AG04450 (cell line): ENCODE measurements at places on chromosomes 6 and 20. TPM values are rescaled to one million over a fixed set of nuclear protein-coding genes. Genes with fewer than 3 reads are reported as not detected.

Gene TMEM30A
- polyA plus RNA-seq: 65.6 and 75.0 TPM in 2 replicates

GRCh38 chr6:5457041-5457440, 195.7 kb downstream of the FARS2 start:
- no peak for DNase-seq

GRCh38 chr6:101396548-101397173, 3.2 kb downstream of the GRIK2 start:
- DNase-seq: no peak

- no peak for DNase-seq
These were observed 51.0 kb downstream of the TFAP2A start for GRCh38 chr6:10363911-10364310.

DNA sequence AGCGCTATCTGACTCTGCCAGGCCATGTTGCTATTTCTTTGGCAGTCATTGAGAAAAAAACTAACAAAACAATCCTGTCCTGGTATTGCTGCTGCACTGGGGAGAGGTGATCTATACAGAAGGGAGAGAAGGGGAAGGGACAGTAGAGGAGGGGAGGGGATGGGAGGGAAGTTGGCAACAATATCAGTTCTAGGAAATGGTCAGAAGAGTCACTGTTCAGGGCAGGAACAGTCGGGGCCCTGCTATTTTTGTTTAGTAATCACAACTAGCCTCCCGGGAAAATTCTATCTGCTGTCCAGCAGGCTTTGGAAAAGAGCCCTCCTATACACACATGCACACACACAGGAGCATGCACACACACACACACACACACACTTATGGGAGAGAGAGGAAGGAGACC, 142.3 kb upstream of the CARMIL1 start:
- DNase-seq: no peak

DNA sequence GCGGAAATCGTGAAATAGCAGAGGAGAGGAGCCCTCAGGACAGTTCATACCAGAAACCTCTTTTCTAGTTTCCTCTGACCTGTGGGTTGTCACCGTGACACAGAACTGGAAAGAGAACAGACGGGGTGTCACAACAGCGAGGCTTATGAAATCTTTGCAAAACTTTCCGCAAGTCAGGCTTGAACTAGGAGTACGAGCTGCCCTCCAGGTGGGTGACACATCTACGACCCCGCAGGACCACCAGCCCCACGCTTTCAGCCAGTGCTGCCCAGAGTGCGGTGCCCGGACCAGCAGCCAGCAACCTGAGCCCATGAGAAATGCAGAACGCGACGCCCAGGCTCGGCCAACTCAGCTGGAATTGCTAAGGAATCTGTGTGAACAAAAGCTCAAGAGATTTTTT, 30.8 kb downstream of the WRNIP1 start:
- no peak for DNase-seq
